ENCODE measurements at places on chromosomes 5 and 9.
A peak's percentile ranks its signal among the peaks of the same experiment; 100 is the strongest.

DNA sequence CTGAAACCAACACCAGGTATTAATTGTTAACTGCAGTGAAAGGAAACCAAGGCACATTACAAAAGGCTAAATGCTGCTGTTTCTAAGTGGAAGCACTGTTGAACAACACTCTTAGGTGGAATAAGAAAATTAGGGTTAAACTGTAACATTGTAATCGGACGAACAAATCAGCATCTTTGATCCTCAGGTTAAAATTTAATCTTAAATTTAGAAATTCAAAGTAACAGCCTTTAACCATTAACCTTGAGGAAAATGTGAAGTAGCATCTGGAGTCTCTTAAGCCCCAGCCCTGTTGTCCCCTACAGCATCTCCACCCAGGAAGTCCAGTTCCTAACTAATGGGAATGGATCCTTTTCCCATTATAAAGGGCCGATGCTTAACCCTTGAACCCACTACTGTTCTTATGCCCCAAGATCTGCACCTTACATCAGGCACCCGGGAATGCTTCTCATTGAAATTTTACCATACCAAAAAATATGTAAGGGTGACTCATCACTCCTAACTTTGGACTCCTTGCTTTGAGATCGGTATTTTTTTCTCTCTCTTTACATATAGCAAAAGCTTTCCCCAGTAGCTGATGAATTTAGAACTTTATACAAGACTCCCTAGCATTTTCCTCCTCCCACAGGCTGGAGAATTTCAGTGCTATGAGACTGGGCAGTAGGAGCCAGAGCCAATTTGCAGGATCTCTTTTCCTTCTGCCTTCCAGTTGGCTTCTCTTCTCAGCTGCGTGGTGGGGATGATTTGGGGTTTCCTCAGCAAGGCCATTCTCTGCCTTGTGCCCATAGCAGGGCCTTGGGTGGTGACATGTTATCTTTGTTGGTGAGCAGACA, 32.0 kb upstream of the ITGA2 start:
- ATAC-seq: peak; percentile 70

DNA sequence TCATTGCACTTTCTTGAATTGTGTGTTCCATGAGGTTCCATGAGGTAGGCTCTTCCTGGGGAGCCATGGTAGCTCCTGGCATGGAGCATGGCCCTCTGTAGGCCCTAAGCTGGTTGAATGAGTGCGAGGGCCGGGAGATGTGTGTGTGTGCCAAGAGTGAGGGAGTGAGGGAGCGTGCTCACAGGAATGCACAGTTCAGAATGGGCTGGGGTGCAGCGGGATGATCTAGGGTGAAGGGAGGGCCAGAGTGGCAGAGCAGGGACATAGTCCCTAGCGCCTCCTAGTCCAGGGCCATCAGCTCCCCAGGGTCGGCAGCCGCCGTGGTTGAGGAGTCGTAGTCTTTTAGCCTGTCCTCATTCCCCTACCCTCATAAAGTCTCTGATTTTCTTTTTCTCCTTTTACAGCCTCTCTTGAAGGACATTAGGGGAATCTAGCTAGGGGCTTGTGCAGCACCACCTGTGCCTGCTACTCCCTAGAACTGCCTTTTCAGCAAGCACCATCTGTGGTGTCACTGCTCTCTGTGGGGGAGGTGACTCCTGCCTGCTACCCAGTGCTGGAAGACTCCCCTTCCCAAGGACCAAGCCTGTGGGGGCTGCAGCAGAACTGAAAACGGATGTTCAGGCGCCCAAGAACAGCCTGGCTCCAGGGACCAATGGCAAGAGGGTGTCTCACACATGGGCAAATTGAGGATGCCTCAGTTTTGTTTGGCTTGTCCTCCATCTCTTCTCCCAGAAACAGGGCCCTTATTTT, 65.3 kb upstream of the PPARGC1B start:
- no peak for ATAC-seq

GRCh38 chr5:142866563-142867275, 96.5 kb downstream of the ARHGAP26 start:
- peak; percentile 55 for ATAC-seq

DNA sequence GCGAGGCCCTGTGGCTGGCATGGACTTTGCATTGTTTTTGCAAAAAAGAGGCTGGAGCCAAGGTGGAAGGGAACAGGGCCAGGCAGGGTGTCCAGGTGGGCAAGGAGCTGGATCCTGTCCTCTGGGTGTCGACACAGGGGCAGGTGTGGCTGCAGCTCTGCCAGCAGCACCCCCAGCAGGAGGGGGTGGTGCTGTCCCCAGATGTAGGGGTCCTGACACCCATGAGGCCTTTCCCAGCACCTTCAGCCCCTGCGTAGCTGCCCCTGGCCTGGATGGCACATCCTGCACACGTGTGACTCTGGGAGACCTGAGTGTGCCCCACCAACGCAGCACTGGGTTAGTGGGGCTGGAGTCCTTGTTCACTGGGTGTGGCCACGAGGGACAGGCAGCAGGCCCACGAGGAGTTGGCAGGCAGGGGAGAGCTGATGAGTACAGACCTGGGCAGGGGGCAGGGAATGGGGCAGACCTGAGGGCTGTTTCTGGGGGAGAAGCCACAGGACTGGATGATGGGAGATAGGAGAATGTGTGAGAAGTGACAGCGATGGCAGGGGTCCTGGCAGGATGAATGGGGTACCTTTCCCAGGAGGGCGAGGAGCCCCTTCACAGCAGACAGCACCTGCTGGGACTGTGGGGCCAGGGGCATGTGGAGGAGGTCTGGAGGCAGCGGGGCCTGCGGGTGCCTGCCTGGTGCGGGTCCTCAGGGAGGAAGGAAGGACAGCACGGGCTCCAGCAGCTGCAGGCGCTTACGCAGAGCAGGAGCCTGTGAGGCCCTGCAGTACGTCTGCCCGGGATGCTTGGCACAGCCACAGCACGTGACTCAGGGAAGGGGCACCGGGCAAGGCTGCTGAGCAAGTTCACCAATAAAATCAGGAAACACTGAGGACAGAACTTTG, 3.6 kb upstream of the RASGEF1C start:
- ATAC-seq: peak; percentile 33

DNA sequence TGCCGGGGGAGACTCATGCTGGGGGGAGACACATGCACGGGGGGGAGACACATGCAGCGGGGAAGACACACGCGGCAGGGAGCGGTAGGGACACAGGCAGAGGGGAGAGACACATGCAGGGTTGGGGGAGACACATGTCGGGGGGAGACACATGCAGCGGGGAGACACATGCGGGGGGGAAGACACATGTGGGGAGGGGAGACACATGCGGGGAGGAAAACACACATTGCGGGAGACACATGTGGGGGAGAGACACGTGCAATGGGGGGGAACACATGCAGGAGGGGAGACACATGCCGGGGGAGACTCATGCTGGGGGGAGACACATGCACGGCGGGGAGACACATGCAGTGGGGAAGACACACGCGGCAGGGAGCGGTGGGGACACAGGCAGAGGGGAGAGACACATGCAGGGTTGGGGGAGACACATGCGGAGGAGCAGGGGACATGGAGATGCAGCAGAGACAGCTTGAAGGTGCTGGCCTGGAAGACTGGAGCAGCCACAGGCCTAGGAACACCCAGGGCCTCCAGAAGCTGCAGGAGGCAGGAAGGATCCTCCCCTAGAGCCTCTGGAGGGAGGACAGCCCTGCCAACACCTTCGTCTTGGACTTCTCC, 20.3 kb upstream of the OLFM1 start:
- no peak for ATAC-seq

DNA sequence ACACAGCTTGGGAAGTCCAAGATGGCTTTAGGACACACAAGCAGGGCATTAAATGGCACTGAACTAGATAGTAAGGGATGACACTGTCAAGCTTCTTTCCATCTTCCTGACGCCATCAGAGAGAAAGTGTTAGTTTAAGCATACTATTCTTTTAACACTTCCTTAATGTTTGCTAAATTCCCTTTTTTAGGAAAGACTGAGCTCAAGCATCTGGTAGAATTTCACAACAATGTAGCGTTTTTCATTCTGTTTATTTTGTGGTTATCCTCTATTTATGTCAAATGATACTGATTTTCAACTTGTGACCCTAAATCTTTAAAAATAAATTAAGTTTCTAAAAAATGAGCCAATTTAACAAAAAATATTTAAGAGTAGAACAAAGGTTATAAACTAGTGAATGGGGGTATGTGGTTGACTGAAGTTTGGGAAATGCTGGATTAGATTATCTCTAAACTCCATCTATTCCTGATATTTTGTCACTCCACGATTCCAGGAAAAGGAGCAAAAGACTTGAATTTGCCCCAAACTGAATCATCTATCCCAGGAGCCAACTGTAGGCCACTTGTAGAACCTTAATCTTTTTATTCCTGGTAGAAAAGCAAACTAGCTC, 147.4 kb upstream of the KLF9 start:
- no peak for ATAC-seq

GRCh38 chr5:16642867-16643266, 26.1 kb upstream of the RETREG1 start:
- ATAC-seq: no peak

DNA sequence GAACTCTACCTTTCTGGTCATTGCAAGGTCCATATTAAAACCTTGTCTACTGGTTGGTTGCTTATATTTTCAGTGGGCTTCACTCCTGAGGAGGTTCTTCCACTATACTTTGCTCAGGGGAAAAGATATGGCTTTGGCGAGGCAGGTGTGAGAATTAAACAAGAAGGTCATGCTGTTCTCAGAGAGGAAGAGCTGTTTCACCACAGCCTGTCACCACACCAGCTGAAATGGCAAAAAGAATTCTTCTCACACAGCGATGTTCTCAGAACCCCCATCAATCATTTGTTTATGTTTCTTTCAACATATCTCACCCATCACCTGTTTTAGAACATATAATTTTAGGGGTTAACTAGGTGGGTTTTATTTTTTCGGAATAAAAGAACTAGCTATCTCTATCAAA, 38.6 kb downstream of the CAPSL start:
- ATAC-seq: no peak

- ATAC-seq: no peak
These were observed 669 bp upstream of the ZFP37 start for GRCh38 chr9:113057193-113057592.

- ATAC-seq: no peak
These were observed 22.0 kb upstream of the KCNIP1 start for GRCh38 chr5:170481849-170482248.

DNA sequence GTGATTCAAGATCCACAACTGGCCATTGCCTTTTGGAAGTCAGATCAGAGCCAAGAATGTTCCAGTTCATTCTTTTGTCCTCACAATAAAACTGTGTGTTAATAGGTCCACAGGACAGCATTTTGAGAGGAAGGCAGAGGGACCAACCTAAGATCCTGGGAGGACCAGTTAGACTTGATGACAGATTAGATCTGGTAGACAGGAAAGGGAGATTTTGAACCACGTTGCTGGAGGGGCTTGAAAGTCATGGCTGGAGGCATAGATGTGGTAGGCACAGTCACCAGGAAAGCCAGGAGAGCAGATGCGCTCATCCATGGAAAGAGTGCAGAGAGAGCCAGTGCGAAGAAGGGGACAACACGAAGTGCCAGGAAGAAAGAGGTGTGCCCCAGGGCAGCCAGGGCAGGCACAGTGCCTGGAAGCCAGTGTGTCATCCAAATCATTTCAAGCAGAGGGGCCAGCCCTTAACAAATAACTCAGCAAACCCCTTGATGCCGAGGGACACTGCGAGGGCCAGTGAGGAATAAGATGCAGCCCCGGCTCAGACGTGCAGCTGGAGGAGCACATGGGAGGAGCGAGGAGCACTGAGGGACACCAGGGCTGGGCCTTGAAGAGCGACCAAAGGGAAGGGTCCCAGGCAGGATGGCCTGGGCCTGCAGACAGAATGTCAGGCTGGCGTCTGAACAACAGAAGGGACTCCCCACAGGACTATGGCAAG, 12.8 kb upstream of the SLC2A8 start:
- no peak for ATAC-seq

DNA sequence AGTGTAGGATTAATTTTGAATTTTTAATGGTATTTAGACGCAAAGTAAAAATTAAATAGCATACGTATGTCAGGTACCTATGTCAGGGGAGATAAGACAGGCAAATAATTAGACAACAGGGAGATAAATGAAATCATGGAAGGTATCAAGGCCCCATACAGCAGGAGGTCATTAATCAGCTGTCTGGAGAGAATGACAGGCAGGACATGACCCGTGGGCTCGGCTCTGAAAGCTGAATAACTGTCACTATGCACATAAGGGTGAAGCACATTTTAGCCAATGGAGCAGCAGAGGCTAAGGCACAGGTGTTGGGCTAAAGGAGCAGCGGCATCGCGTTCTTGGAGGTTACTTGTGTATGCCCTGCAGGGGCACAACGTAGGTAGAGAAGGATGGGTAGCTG, 11.9 kb downstream of the SLC25A51 start:
- ATAC-seq: no peak

DNA sequence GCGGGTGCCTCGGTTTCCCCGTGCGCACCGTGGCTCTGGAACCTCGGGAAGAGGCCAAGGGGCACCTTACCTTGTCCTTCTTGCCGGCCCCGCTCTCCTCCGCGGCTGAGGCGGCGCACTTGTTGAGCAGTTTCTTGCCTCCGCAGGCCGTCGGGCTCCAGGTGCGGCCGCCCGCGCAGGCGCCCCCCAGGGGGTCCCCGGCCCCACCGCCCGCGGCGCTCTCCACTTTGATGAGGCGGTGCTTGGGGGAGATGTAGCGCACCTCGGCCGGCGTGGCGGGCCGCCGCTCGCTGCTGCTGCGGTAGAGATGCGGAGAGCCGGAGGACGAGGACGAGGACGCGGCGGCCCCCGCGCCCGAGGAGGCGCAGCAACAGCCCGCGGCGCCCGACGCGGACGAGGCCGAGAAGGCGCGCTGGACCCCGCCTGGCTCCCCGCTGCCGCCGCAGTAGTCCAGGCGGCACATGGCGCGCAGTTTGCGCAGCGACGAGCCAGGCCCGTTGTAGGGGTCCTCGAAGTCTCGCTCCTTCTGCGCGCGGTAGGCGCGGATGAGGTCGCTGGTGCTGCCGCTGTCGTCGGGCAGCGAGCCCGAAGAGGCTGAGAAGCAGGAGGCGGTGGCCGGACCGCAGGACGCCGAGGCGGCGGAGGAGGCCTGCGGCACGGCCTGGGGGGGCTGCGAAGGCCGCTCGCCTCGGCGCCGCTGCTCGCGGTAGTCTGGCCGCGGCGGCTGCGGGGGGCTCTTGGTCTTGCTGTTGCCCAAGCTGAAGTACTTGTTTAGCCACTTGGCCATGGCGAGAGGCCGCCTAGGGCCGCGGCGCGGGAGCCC, 957 bp downstream of the SHB start:
- ATAC-seq: no peak

DNA sequence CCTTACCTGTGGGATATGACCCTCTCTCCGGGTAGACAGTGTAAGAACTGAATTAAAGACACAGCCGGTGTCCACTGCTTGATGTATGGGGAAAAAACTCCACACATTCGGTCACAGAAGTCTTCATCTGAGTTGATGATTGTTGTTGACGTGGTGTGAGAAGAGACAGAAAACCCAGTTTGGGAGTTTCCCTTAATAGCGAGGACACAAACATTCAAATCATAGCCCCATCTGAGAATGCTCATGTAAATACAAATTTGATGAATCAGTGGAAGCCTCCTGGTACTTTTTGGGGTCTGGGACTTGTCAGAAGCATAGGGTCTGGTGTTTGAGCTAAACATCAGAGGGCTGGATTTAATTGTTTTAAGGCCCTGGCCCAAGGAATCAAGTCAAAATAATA, 11.0 kb downstream of the HAVCR1 start:
- no peak for ATAC-seq

GRCh38 chr5:171425596-171426244, 6.3 kb downstream of the FGF18 start:
- ATAC-seq: no peak

GRCh38 chr9:81685763-81686613, 3.4 kb downstream of the TLE1 start:
- ATAC-seq: no peak

Data from SK-N-SH treated with all-trans-retinoic acid at 6 μM for 48 hours (cell line).